ENCODE measurements at places on chromosomes 4 and X.

DNA sequence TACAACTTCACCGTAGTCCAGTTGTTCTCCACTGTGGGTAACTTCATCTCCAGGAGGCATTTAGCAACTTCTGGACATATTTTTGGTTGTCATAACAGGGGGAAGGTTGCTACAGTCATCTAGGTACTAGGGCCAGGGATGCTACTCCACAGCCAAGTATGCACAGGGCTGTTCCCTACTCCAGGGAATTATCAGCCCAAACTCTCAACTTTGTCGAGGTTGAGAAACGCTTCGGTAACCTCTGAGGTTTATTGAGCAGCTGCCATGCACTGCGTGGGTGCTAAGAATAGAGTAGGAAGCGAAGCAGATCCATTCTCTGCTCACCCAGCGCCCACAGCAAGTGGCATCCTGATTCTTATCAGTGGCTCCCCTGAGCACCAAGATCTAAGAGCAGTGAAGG lies 8.2 kb downstream of the FGFBP1 start:
- DNase-seq, result no peak

GRCh38 chrX:29254515-29254914 lies 667.3 kb downstream of the IL1RAPL1 start:
- DNase-seq, result no peak

- DNase-seq, result no peak
Observed at GRCh38 chrX:153884136-153884535, 1.8 kb downstream of the L1CAM start.

- no peak for DNase-seq
Observed at GRCh38 chr4:152970102-152970820, 34.1 kb downstream of the FHDC1 start.

DNA sequence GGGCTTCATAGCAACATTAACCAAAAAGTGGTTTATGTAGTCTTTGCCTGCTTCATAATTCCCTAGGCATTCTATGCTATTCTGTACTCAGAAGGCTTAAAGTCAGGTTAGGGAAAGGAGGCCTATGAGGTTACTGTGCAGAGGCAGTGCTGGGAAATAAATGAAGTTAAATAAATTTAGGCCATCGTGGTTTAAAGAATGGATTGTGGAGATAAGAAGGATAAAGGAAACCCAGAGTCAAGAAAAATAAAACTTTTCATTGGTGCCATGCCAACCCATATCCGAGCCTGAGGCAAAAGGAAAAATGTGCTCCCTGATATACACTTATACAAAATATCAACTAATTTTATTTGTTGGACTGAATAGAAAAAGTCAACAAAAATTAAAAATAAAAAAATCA lies 70.2 kb downstream of the AR start:
- DNase-seq, result no peak

DNA sequence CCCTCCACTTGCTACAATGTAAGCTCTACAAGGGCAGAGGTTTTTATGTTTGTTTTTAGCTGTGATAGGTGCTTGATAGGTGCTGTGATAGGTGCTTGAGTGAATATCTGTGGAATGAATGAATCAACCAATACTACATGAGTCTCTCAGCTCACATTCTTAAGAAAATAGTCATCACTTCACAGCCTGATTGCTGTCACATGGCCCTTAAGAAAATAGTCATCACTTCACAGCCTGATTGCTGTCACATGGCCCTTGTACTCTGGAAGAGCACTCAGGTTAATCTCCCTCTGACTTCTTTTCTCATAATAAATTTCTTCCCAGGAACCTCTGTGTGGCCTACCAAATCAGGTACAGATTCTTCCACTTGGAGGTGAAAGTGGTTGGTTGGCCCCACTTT lies 335.2 kb downstream of the TENM3 start:
- no peak for DNase-seq

DNA sequence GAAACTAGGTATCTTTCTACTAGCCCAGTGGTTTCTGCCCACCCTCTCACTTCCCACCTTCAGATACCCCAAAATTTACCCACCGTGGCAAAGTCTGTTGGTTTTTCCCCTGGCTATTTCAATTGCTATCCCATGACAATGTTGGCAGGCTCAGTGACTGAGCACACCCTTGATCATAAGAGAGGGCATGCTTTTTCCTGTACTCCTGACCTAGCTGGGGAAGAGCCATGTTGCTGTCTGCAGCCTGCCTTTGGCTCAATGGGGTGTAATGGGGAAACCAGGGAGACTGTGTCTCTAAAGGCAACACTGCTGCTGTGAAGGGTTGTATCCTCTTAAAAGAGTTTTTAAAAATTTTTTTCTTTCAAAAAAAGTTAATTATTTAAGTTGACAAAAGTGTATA lies 90.4 kb upstream of the CITED1 start:
- DNase-seq, result no peak

- DNase-seq, result no peak
Observed at GRCh38 chrX:87098477-87098876, 419.1 kb upstream of the KLHL4 start.

DNA sequence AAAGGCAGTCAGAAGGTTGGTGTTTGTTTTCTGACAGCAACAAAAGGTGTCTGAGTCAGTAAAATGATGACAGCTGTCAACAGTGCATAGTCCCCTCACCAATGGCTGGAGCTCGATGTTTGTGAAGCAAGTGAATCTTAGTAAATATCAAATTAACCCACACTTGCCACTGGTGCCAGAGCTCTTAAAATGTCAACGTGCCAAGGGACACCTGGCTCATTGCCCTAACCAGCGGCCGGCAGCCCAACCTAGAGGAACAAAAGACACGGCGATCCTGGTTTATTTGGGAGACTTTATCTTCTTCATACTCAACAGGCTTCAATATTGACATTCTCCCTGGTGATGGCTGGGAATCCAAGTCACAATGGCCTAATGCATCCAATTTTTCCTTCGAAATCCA lies 143.4 kb downstream of the CPEB2 start:
- DNase-seq, result no peak

DNA sequence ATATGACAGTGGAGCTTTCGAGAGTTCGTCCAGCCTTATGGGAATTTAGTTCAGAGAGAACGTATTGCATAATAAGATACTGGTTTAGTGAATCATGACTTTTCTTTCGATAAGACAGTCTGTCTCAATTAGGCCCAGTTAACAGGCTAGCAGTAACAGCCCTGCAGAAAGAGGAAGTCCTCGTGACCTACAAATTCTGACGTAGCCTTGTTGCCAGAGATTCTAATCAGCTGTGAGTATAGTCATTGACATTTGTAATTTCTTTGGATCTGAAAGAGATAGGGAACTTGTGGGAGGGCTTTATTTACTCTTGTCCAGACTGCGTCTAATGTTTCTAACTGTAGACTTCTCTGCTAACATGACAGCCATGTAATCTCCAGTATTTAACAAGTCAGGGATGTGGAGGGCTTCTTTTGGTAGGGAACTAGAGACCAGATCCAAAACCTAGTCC lies 15.8 kb downstream of the ART3 start:
- no peak for DNase-seq

- DNase-seq, result peak; percentile 72
Observed at GRCh38 chrX:1462596-1463251, 10.0 kb upstream of the ASMTL start.

DNA sequence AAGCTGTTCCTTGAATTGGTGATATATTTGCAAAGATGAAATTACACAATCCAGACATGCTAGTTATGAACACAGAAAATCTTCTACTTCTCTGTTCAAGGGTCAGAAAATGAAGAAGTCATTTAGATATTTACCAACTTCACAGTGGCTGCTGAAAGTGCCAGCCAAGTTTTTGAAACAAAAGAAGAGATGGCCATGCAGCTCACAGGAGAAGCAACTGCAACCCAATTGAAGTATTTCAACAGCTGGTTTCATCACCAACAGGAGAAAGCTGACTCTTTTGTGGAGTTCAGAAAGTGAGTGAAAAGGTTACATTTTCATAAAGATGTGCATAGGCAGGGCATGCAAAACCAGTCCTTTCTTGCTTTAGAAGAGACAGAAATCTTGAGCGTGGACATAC lies 70.1 kb upstream of the LSM6 start:
- no peak for DNase-seq

- DNase-seq, result no peak
Observed at GRCh38 chr4:61152433-61152832, 47.7 kb upstream of the ADGRL3 start.

GRCh38 chr4:113905301-113905700 lies 74.1 kb downstream of the ARSJ start:
- DNase-seq, result no peak

DNA sequence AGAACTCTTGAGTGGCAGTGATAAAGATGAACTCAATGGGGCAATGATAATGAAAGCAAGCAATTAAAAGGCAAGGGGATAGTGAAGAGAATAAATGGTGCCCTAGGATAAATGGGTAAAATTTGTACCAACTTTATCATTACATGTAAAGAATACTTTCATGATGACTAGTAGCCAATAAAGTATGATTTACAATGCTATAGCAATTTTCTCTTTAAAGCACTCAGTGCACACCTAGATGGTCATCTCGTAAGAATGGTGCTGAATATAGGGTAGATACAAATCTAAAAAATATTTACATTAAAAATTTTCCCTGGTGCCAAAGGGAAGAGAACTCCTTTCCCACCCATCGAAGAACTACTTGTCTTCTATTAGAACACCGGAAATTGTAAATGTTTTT lies 651.4 kb downstream of the STPG2 start:
- no peak for DNase-seq

GRCh38 chrX:65686236-65686635 lies 18.8 kb downstream of the MSN start:
- DNase-seq, result no peak

- no peak for DNase-seq
Observed at GRCh38 chr4:140806163-140806562, 50.0 kb upstream of the TBC1D9 start.

DNA sequence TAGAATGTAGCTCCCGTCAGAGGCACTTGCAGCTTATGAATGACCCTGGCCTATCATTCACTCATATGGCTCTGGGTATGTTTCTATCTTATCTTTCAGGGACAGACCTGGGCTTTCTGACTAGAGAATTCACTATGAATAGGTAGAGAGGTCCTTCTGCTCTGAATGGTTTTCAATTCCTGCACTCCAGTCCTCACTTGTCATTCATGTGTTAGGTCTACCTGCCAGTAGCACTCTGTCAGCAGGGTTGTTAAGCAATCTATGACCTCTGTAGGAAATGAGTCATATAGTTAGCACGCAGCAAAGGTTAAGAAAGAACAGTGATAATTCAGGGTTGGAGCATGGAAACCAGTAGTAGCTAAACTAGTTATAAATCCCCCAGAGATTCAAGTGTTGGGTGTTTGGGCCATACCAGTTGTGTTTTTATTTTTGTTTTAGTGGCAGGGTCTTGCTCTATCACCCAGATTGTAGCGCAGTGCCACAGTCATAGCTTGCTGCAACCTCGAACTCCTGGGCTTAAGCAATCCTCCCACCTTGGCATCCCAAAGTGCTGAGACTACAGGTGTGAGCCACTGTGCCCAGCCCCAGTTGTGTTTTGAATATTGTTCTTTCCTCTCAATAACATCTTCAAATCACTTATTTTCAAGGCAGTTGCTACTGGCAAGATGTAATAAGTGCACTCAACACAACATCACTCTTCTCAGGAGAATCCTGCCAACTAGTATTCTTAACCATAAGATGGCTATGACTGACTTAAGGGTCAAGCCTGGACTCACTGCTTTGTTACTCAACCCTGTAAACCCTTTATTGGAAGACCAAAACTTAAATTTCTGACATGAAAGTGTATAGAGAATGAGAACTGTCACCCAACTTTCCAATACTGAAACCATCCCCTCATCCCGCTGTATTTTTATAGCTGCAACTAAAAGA lies 25.1 kb downstream of the ARL13A start:
- DNase-seq, result no peak

DNA sequence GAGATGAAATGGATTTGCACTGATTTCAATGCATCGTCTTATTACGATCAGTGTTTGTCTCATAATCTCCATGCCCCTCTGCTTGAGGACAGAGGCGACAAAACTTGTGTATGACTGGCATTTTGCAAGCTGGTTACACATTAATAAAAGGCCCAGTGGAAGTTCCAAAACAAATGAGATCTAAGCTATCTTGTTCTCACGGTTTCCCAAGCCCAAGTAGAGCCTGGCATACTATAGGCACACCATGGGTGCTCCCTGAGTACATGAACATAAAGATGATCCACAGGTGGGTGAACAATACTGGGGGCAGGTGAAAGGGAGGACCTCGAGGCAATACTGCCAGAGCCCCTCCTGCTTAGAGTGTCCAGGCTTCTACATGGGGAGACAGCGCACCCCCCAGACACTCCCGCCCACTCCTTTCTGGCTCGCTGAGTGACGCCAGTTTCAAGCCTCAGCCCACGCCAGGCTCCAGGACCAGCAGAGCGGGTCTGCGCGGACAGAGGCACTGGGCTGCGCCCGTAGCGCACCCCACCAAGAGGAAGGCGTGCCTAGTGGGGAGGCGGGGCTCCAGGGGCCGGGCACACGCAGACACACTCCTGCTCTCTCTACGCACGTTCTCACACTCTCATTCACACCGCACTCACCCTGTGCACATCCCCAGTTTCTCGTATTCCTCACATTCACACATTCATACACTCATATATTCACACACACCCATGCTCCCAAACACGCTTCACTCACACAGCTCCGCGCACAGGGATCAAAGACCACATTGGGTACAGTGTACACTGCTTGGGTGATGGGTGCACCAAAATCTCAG lies 8.9 kb upstream of the GSX2 start:
- no peak for DNase-seq

DNA sequence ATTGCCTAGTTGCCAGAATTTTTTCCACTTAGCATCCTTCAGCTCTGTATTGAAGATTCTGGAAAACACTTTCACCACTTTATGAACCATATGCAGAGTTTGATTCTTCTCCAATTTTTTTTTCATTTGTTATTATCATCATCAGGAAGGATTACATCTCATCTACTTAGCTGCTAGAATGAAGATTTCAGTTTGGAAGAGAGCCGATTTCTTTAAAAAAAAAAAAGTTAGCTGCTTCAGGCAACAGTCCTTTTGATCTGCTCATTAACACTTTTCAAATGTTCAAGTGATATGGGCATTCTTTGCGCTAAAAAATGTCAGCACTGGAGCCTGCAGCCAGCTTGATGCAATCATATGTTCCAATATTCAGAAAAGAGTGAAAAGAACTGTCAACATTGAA lies 76.2 kb downstream of the ANTXR2 start:
- no peak for DNase-seq

GRCh38 chrX:80537096-80537495 lies 116.8 kb downstream of the TENT5D start:
- no peak for DNase-seq

DNA sequence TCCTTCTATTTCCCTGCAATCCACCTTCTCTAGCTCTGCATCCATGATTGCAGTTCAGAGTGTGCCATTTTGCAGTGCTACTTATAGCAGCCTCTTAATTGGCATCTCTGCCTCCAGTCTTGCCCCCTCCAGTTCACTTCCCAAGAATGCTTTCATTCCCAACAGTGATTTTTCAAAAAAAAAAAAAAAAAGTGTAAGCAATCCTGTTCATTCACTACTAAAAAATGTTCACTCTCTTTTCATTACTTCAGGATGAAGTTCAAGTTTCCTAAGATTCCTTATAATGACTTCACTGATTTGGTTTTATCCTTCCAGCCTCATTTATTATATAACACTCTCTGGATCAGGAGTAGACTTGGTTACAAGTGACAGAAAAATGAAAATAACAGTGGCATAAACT lies 124.7 kb upstream of the LNX1 start:
- no peak for DNase-seq

Data from T-cell (primary cell).